ENCODE measurements at places on chromosomes 3 and 15.
A peak's percentile ranks its signal among the peaks of the same experiment; 100 is the strongest.

GRCh38 chr3:65396078-65396477 lies 642.6 kb downstream of the MAGI1 start:
- no peak for DNase-seq

DNA sequence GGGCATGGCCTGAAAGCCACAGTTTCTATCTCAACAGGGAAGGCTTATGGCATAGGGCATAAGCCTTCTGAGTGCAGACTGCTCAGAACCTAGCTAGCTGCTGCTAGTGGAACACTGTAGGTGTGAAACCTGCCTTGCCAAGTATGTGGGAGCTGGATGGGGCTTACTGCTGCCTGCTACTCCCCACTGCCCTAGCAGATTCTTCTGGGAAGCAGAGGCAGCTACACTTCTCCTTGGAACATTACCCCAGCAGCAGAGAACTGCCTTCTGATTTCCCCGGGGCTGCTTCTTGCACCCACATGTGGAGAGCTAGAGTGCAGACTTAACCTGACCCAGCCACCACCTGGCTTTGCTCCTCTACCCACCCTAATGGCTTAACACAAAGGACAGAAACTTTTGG lies 215.7 kb downstream of the POLQ start:
- DNase-seq: no peak

GRCh38 chr15:23372284-23372683 lies 17.7 kb downstream of the GOLGA8S start:
- DNase-seq: no peak

- DNase-seq: no peak
Measured at GRCh38 chr3:4593014-4593413, 99.9 kb downstream of the ITPR1 start.

GRCh38 chr3:37477275-37477674 lies 302.9 kb upstream of the LRRFIP2 start:
- DNase-seq: peak; percentile 42

GRCh38 chr3:136959599-136959998 lies 1.8 kb downstream of the IL20RB start:
- DNase-seq: no peak

DNA sequence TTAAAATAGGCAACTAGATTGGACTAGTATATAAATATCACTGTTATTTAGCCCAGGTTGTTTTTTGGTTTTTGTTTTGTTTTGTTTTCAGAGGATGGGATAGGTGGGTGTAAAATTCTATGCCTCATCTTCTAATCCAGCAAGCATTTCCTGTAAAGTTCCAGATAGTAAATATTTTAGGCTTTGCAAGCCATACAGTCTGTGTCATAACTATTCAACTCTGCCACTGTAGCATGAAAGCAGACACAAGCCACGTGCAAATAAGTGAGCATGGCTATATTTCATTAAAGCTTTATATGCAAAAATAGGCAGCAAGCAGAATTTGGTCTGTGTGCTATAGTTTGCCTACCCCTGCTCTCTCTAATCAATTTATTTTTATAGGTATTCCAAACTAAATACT lies 657.3 kb upstream of the TGFBR2 start:
- DNase-seq: no peak

DNA sequence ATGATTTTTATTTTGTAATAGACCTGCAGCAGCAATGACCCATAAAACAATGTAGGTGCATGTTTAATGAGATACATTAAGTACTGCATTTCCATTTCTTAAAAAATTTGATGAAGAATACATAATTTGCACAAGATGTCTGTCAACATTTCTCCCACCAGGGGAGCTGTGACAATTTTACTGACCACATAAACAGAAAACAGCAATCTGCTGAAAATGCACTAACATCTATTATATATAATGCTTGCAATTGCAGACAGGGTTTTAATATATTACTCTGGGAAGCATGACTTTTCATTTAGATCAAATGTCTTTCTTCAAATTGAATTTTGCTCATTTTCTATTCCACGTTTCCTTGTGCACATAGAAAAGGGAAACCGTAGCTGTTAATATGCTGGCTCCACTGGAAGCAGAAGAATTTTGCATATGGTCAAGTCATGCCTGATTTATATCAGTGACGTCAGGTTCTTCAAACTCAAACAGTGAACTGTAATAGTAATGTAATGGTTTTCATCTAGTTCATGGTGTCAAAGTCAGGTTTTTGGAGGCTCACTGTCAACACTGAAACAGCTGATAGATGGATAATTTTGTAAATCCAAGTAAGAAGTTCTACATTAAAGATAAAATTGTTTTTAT lies 79.8 kb upstream of the IGF1R start:
- DNase-seq: no peak

DNA sequence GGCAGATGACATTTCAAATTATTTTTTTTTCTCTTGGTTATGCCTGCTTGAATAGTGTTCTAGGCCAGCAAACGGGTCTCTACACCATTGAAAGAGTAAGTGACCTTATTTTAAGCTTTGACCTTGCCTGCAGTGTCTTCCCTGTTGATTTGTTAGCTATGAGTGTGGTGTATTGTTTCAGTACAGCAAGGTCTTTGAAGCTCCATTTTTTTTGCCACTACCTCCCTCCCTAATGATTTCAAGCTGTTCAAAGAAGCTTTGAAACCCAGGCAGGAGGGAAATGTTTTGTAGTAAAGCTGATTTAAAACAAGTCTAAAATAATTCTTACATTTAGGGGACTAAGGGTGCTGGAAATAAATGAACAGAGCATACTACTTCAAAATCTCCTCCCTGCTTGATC lies 1249.8 kb downstream of the ROBO1 start:
- DNase-seq: no peak

DNA sequence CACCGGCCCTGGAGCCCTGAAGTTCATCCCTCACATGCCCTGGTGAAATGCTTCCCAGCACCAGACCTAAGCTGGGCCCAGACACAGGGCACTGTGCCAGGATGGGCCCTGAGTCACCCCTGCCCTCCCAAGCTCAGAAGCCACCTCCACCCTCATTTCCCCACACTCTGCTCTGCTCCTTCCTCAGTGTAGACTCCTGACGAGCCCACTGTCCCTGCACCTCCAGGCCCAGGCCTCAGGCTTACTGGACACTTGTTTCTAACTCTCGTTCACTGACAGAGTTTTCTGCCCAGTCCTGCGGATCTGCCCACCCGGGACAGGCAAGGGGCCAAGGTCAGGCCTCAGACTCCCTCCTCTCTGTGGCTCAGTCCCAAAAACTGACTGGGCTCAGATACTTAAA lies 112.6 kb upstream of the RNF7 start:
- DNase-seq: no peak

DNA sequence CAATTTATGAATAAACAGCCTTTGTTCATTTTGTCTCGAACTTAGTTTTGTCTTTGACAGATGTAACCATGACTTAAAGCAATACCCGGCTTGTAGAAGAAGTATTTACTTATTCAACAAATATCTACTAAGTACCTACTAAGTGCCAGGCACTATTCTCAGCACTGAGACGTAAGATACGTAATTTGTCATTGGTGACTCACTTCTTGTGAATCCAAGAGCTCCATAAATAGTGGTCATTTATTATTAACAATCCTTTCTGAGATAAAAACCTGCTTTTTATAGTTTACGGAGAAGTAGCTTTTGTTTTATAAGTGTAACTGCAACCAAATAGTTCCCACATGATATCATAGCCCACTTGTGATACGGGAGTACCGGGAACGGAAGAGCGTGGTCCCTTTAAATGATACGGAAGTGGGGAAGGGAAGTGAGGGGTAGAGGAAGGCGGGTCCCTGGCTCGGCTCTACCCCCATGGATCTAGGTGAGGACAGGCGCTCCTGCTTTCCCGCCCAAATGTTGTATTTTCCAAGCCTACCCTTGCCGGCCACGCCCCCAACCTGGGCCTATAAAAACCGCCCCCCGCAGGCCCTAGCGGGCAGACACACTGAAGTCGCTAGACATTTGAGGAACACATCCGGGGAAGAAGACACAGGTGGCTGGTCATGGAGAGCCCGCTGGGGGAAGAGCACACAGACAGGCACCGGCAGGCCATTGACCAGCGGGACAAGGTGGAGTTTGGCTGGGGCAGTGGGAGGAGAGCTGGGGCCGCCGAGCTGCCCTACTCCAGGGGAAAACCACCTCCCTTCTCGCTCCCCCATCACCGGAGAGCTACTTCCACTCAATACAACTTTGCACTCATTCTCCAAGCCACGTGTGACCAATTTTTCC lies at the start of gene SAMMSON:
Gene SAMMSON (plus strand): TSS at position 594 of the 888 bp plus-strand sequence.
- no peak for DNase-seq

DNA sequence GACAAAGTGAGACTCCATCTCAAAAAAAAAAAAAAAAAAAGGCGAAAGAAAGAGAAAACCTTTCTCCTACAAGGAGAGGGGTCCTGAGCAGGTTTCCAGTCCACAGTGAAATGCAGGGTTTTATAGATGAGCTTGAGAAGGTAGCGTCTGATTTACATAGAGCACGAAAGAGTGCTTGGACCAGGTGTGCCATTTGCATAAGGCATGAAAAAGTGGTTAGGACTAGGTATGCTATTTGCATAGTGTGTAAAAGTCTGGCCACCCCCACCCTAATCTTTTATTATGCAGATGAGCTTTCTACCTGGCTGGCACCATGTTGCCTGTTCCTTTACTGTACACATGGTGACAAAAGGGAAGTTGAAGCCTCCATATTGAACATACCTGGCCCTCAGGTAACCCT lies 13.6 kb upstream of the RNU6-1 start:
- no peak for DNase-seq

- no peak for DNase-seq
Measured at GRCh38 chr3:138849222-138849940, 14.7 kb upstream of the PIK3CB start.

DNA sequence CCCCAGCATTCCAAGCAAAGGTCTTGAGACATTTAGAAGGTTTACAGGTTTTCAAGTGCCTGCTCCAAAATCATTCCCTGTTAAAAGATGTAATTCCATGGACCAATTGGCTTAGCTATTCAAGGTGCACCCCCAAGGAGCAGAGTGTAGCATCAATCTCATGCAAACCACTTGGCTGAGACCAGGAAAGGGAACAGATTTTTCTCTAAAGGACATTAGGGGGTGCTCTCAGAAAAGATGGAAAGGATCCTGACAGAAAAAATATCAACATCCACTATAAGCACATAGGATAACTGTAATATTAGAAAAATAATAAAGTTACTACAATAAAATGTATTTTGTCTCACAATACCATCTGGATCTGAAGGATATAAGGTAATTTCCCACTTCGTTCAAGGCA lies 328.0 kb upstream of the CDIN1 start:
- no peak for DNase-seq

- peak; percentile 21 for DNase-seq
Measured at GRCh38 chr3:190617185-190617584, 103.3 kb downstream of the IL1RAP start.

- DNase-seq: no peak
Measured at GRCh38 chr3:25571285-25571684, 93.4 kb downstream of the TOP2B start.

DNA sequence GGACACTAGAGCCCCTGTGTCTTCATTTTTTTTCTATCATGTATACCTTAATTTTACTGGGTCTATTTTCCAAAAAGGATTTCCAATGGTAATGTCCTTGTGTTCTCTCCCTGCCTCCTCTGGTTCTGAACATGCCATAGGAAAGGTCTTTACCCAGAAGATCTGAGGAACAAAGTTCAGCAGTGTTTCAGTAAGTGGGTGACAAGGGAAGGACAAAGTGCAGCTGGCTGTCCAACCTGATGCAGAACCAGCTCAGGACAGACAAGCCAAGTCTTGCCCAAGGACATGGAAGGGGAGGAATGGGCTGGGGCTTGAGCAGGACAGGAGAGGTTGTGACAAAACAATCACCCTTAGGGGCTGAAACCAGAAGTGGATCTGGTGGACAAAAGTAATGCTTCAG lies 61.2 kb upstream of the STRIT1 start:
- no peak for DNase-seq
